ENCODE measurements at places on chromosomes 7 and 10. TPM values are rescaled to one million over a fixed set of nuclear protein-coding genes. Genes with fewer than 3 reads are reported as not detected.
A peak's percentile ranks its signal among the peaks of the same experiment; 100 is the strongest.

Gene NET1
- total RNA-seq = 51.2 TPM

Gene PKD2L1
- 0.17 TPM for total RNA-seq

Gene ARHGAP21
- 47.7 TPM for total RNA-seq

- H3K36me3 ChIP-seq = no peaks in the 10 kb centered on the region
- H3K27ac ChIP-seq = no peak overlapping the region
- H3K4me3 ChIP-seq = no peak overlapping the region
- no peak for DNase-seq
Measured at GRCh38 chr7:106126170-106126938, 14.2 kb upstream of the SYPL1 start.

DNA sequence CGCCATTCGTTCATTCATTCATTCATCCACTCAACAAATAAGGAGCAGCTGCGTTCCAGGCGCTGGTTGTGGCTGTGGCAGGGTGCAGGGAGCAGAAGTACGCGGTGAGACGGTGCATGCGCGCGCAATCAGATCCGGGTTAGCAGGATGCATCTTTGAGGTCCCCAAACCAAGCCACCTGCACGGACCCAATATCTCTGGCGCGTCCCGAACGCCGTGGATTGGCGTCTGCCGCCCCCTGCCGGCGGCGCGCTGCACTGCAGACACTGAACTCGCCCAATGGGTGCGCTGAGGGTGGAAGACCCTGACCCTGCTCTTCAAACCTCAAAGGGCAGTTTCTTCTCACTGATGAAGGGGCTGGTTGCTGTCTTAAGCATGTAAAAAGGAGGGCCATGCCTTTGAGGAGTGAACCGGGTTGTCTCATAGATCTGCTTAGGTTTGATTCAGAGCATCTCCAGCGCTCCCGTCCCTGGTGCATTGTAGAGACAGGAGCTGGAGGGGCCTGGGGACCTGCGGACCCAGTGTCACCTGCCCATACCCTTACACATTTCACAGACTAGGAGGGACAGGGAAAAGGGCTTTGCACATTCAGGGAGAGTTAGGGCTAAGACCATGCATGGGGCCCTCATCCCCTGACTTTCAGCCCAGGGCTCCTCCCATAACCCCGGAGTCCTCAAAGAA, 102.5 kb downstream of the RAMP3 start:
- peak; percentile 31 for DNase-seq
- peaks cover 6% of the 10 kb centered on the region for H3K27me3 ChIP-seq
- H3K4me3 ChIP-seq = 0 out of 2 replicates have a peak overlapping the region, but pooled peaks have one; percentile 2
- no peaks in the 10 kb centered on the region for H3K36me3 ChIP-seq
- no peak overlapping the region for H3K27ac ChIP-seq
- no peaks in the 10 kb centered on the region for H3K4me1 ChIP-seq

All from HCT116 (cell line).